ENCODE measurements at places on chromosomes 13 and 19. TPM values are rescaled to one million over a fixed set of nuclear protein-coding genes. Genes with fewer than 3 reads are reported as not detected.
A peak's percentile ranks its signal among the peaks of the same experiment; 100 is the strongest.

DNA sequence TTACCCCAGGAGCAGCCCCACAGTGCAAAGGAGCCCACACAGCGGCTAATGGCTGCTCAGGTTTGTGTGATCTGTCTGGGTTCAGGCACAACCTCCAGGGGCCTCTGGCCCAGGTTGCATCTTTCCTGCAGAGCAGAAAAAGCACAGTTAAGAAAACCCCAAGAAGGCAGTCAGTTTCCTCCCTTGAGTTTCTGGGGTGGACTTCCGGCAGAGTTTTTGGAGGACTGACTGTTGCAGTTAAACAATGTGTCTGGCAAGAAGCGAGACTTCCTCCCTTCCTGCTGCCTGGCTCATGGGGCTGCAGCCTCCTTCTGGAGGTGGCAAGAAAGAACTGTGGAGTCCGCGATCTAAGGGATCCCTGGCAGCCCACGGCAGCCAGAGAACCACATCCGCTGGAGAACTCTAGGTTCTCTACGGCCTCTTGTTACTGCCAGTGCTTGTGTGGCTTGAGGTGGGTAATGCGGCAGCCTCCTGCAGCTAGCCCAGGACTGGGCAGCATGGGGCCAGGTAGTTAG is 114.4 kb downstream of the ZDHHC20 start:
- DNase-seq, result no peak

DNA sequence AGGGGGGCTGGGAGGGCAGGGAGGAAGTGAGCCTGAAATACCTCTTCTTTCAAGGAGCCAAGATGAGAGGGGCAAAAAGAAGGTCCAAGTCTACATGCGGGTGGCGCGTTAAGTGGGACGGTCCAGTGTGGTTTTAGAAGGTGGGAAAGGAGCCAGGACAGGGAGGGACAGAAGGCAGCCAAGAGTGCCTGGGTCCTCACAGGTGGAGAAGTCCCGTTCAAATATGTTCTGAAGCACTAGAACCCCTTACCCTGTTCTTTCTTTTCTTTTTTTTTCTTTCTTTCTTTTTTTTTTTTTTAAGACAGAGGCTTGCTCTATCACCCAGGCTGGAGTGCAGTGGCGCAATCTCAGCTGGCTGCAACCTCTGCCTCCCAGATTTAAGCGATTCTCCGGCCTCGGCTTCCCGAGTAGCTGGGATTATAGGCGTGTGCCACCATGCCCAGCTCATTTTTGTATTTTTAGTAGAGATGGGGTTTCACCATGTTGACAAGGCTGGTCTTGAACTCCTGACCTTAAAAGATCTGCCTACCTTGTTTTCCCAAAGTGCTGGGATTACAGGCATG is 7.4 kb downstream of the CAMSAP3 start:
- DNase-seq, result no peak

DNA sequence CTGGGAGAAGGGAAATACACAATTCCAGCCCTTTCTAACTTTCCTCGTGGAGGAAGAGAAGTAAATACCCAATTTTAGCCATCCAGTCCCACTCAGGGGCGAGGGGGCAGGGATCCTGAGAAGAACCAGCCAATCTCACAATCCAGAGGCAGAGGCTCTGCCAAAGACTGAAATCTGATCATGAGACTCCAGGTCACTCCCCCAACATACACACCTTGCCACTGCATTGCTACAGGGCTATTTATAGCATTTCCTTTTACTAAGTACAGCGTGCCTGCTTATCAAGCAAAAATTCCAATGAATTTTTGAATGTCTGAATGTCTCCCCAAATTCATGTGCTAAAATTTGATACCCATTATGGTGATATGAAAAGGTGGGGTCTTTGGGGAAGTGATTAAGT is 1687.5 kb downstream of the EFNB2 start:
- no peak for DNase-seq

GRCh38 chr19:33436360-33437345 is 63.1 kb downstream of the CEBPG start:
- no peak for DNase-seq

The NOVA2 gene
- 2.0 TPM for total RNA-seq

GRCh38 chr13:23859904-23860303 is 29.3 kb downstream of the MIPEP start:
- no peak for DNase-seq

- DNase-seq, result no peak
Measured at GRCh38 chr13:50197705-50198104, 182.5 kb downstream of the KCNRG start.

- no peak for DNase-seq
Measured at GRCh38 chr13:98105929-98106336, 37.0 kb upstream of the FARP1 start.

- DNase-seq, result no peak
Measured at GRCh38 chr19:16386619-16387240, 62.1 kb downstream of the KLF2 start.

The PTPRH gene
- total RNA-seq, result 6.3 TPM

The RFXAP gene
- total RNA-seq, result 0.75 TPM

DNA sequence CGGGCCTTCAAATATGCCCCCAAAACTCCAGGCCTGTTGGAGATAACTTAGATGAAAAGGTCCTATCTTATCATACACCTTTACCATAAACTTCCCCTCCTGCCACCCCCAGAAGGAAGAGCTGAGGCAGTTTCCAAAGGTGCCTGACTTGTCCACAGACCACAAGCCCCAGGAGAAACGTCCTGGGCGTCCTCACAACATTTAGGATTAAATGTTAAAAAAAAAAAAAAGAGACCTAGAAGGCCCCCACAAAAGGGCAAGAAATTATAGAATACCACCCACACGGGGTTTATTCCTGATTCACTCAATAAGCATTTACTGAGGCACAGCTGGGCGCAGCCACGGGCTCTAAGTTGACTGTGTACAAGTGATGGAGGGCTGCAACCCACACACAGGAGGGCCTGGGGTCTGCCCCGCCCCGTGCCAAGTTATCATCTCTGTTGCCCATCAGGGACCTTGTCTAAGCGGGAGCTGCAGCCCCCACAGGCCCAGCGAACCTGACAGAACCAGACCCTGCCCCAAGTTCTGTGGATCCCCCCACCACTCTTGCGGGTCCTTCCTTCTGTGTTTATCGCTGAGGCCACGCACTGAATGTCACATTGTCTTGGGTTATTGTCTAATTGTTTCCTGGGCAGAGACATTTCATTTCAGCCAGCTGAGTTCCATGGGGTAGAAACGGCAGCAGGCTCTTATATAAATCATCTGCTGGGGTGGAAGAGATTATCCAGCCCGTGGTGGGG is 83.0 kb upstream of the TM9SF2 start:
- DNase-seq, result no peak

The MADCAM1 gene
- 0.53 TPM for total RNA-seq

- DNase-seq, result no peak
Measured at GRCh38 chr19:38669552-38669951, 22.1 kb downstream of the ACTN4 start.

DNA sequence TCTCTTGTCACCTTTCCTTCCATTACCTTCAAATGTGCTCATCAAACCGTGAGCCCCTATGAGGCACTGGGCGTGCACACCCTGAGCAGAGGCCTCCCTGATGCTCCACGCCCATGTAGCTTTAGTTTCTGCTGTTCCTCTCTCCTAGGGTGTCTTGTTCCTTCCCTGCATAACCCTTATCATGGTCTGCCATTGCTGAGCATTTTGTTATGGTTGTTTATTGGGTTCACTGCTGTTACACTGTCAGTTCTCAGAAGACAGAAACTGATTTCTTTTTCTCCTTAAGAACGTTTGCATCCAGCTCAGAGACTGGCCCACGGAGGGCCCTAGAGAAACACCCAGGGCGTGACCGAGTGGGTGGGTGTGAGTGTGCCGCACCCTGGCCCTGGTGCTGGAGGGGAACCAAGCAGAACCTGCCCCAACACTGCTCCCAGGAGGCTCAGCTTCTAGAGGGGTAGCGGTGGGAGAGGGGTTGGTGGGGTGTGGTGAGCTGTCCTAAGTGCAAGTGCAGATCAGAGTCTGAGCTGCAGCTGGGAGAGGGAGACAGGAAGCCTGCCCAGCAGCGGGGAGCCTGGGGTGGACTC is 61.4 kb upstream of the URI1 start:
- no peak for DNase-seq

DNA sequence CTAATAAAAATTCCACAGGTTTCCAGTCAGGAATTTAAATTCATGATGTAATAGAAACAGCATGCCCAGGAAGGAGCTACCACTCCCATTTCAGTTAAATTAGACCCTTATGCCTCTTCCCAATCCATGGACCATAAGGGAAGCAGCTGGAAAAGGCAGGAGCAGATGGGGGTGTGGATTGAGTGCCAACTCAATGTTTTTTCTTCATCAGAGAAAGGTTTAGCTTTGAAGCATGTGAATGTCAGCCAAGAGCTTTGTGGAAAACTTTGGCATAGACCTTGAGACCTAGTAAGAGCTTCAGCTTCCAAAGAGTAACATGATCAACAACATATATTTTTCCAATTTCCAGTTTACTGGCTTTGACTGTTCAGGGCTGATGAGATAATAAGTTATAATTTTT is 2139.9 kb downstream of the PCDH9 start:
- no peak for DNase-seq

The ZSWIM4 gene
- total RNA-seq, result 1.5 TPM

The ODAD3 gene
- 0.70 TPM for total RNA-seq

DNA sequence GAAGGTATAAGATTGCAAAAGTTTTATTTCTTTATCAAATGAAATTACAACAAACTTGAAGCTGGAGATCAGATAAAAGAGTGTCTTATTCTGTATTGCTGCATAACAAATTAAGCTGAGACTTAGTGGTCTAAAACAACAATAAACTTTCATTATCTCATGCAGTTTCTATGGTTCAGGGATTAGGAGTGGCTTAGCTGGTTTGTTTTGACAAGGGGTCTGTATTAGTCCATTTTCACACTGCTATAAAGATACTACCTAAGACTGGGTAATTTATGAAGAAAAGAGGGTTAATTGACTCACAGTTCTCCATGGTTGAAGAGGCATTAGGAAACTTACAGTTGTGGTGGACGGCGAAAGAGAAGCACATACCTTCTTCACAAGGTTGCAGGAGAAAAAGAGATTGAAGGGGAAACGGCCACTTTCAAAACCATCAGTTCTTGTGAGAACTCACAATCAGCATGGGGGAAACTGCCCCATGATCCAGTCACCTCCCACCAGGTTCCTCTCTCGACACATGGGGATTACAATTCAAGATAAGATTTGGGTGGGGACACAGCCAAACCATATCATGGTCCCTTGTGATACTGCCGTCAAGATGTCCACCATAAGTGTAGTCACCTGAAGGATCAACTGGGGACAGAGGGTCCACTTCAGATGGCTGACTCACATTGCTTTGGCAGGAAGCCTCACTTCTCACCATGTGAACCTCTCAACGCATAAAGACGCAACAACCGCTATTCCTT is 97.8 kb downstream of the RNF17 start:
- no peak for DNase-seq

DNA sequence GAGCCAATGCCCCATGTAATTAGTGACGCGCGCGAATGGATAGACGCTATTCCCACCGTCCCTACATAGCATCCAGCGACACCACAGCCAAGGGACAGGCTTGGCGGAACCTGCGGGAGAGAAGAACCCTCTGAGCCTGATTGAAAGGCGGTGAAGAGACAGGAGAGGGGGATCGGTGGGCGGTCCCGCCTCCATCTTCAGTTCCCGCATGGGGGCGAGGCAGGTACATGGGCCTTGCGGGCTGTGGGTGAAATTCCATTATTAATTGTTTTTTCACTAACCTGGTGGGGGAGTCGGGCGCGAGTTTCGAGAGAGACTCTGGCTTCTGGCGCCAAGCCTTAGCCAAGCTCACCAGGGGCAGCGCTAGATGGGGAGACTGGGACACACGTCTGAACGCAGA is 8.4 kb upstream of the TEX101 start:
- no peak for DNase-seq

DNA sequence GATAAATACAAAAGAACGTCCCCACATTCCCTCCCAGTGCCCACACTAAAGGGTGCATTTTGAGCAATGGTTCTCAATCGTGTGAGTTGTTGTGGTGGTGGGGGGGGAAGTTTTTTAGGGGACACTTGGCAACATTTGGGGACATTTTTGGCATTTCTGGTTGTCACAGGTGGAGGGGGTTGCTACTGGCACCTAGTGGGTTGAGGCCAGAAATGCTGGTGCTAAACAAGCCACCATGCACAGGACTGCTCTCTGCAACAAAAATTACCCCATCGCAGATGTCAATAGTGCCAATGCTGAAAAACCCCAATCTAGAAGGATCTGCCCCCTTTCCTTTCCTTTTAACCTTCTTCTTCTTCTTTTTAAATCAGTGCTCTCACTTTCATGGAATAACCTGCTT is 453.3 kb downstream of the TSHZ3 start:
- no peak for DNase-seq

DNA sequence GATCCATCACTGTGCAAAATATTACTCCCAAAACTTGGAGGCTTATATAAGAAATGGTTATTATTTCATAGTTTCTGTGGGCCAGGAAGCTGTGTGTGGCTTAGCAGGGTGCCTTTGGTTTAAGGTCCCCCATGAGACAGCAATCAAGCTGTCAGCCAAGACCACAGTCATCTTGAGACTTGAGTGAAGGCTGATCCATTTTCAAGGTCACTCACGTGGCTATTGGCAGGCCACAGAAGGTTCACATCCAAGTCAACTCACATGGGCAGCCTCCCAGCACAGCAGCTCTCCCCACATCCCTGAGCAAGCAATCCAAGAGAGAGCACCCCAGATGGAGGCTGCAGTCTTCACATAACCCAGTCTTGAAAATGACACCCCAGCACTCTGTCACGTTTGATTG is 537.4 kb downstream of the MYO16 start:
- DNase-seq, result no peak

The GRIK5 gene
- 0.25 TPM for total RNA-seq

The NEK5 gene
- total RNA-seq, result 0.05 TPM

GRCh38 chr13:50468849-50469669 is 374.4 kb downstream of the DLEU7 start:
- DNase-seq, result no peak

The HRC gene
- not detected for total RNA-seq

GRCh38 chr19:35883882-35884281 is 15.5 kb downstream of the APLP1 start:
- DNase-seq, result no peak

- DNase-seq, result peak; percentile 86
Measured at GRCh38 chr19:5048091-5048726, 79.3 kb downstream of the KDM4B start.

The KLK3 gene
- not detected for total RNA-seq

DNA sequence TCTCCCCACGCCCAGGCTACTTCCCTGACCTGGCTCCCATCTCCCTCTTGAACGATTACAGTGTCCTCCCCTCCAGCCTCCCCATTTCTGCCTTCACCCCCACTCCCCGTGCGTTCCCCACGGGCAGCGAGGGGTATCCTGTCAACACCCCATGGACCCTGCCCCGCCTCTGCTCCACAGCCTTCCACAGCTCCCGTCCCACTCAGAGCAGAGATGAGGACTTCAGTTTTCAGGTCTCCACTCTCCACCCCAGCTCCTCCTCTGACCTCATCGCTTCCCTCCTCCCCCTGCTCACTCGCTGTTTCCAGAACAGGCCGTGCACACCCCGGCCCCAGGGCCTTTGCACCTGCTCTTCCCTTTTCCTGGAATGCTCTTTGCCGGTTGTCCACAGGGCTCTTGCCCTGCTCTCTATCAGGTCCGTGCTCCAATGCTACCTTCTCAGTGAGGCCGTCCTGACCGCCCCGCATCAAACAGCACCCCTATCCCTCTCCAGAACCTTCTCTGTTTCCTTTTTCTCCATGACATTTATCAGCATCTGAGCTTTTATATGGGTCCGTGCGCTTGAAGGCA is 15.0 kb downstream of the LRRC4B start:
- DNase-seq, result no peak

GRCh38 chr13:67330149-67330548 is 100.0 kb upstream of the PCDH9 start:
- no peak for DNase-seq

- no peak for DNase-seq
Measured at GRCh38 chr13:75829830-75830229, 193.7 kb downstream of the LMO7 start.
